ENCODE measurements at places on chromosomes 12 and 14.
A peak's percentile ranks its signal among the peaks of the same experiment; 100 is the strongest.

GRCh38 chr14:81429028-81429427 is 28.9 kb upstream of the STON2 start:
- no peak for DNase-seq

GRCh38 chr12:113766879-113767878 is 198.9 kb downstream of the RBM19 start:
- no peak for DNase-seq

- no peak for DNase-seq
Measured at GRCh38 chr12:104181313-104181712, 34.3 kb upstream of the TXNRD1 start.

- DNase-seq = peak; percentile 72
Measured at GRCh38 chr12:12376646-12377448, 20.0 kb downstream of the BORCS5 start.

GRCh38 chr12:53107122-53107521 is 3.8 kb downstream of the SOAT2 start:
- DNase-seq = no peak

DNA sequence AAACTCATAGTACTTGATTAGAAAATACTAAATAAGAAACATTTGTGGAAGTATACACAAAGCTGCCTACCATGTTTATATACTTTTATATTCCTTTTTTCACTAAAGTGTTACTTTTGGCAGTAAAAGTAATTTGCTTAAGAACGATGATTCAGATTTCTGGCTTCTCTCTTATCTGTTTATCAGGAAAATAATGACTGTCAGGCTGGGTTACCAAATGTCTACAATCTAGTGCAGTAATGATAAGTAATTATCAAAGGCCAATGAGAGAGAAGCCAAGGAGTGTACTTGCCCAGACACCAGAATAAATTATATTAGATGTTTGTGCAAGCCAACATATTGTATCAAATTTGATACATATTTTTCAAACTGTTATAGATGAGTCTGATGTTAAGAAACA is 113.4 kb downstream of the RALGAPA1 start:
- DNase-seq = no peak

DNA sequence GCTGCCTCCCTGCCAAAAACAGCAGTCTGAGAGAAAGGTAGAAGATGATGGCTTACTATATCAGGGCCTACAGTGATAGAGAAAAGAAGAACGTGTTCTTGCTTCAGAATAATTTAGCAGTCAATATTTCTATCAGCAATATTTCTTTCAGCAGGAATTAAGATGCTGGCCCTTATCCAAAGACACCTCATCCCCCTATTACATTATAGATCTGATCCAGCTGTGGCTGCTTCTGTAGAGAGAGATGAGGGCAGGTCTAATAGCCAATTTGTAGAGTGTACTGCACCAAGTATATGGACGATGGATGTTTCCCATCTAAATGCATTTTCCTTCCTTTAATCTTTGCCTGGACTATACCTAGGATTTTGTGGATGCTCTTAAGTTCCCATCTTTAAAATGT is 451.7 kb downstream of the NPAS3 start:
- no peak for DNase-seq

GRCh38 chr12:131311764-131312163 is 358.1 kb downstream of the ADGRD1 start:
- no peak for DNase-seq

DNA sequence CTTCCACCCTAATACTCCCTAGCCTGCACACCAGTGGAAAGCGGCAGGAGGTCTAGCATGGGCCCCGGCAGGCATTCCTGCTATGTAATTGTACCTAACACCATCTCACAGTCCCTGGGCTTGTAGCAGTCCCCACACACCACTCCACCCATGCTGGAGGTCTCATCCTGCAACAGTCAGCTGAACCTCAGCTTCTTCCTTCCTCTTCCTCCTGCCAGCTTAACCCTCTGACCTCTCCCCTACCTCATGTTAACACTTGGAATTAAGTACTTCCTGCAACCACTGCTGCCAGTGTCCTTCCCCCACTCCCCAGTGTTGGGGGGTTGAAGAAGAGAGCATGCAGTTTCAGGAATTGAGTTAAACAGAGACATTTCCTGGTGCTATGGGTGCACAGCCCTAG is 7.6 kb downstream of the ADCY4 start:
- peak; percentile 87 for DNase-seq

Measured in MV-4-11 (cell line).